T-helper 2 cell (primary cell): ENCODE measurements at places on chromosomes 3 and 15.

DNA sequence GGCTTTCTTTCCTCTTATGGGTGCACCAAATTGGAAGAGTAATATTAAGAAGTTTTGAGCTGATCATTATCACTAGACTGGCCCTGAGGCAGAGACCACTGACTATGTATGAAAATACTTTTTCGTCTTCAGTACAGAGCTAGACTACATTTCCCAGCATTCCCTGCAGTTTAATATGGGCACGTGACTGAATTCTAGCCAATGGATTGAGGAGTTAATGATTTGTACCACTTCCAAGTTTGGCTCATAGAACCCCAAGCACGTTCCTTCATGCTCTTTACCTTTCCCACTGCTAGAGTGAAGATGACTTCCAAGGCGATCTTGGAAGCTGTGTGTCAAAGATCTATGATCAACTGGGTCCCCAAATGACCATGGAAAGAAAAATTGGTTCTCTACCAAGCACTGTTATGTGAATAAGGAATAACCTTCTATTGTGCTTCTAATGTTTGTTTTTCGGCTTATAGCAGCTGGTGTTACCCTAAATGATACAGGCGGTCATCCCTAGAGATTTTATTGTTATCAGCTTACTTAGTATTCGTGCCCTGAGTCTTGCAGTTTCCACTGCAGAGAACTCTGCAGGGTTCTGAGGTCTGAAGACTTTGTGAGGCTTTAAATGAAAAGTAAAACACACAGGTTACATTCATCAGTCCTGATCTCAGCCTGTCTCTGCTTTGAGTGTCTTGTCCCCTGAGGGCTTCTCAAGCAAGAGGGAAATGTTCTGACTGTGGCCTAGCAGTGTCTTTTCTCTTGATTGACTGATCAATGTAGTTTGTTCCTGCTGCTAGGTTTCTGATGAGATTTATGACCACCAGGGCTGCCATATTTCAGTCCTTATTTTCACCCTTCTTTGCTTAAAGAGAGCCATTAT is 486.8 kb downstream of the PDCD6IP start:
- no peak for DNase-seq

GRCh38 chr3:89252016-89252415 is 144.6 kb downstream of the EPHA3 start:
- DNase-seq, result no peak

DNA sequence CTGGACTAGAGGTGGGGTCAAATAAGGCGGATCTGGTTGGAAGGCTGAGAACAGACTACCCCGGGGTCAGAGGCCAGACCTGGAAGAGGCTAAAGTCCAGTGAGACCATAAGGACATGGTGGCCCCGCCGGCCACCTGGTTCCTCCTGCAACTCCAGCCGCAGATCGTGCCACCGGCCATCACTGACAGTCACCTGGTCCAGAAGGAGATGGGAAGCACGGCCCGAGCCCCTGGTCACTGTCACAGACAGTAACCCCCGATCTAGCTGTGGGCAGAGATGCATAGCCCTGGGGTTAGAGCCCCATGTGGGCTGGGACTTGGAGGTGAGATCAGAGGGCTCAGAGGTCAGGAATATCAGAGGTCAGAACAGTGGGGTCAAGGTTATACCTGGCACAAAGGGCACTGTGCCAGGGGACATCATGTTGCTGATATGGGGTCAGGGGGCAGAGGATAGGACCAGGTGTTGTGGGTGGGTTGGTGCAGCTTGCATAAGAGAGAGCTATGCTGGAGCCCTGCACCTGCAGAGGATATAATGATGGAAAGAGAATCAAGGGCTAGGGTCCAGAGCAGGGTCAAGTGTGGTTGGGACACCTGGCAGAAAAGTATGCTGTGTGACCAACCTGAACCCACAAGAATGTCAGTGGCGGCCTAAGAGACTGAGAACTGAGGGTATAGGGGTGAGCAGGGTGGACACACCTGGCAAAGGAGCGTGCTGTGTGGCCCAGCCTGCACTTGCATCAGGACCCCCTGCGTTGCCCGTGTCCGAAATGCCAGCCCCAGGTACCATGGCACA is 9.6 kb downstream of the CELSR3 start:
- DNase-seq, result no peak

- no peak for DNase-seq
Measured at GRCh38 chr3:16382845-16383244, 117.8 kb downstream of the OXNAD1 start.

DNA sequence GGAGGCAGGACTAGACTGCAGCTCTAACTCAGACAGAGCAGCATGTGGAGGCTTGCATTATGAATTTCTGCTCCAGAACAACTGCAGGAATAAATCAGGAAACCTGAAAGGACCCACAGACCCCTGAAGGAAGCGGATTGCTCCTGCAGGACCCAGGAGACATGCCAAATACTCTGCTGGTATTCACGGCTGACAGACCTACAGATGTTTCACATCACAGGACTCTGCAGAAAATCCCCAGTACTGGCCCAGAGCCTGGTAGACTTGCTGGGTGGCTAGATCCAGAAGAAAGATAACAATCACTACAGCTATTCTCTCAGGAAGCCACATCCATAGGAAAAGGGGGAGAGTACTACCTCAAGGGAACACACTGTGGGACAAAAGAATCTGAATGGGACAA is 942.1 kb downstream of the AGBL1 start:
- DNase-seq, result no peak

DNA sequence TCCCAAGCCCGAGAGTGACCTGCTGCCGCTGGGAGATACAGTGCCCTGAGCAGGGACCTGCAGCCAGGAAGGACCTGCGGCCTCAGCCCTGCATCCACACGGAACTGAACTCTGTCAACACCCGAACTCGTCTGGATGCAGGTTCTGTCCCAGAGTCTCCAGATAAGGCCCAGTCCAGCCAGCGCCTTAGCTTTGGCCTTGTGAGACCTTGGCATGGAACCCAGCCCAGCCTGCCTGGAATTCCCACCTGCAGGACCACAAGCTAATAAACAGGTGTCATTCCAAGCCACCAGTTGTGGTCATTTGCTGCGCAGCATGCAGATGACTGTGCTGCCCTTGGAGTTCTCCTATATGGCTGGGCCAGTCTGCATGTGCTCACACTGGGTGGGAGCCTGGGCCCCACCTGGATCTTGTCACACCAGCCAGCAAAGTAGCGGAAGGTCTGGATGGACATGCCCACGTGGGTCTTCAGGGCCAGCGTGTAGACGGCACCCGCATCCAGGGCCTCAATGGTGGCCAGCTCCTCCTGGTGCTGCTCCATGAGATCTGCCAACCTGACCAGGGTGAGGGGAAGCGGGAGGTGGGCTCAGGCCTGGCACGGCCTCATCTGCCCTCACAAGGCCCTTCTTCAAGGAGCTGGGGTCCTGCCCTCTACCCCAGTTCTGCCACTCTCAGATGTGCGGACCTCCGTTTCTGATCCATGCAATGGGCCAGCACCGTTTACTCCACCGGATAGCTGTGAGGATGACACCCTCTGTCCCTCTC is 47.2 kb upstream of the SLC41A3 start:
- no peak for DNase-seq

DNA sequence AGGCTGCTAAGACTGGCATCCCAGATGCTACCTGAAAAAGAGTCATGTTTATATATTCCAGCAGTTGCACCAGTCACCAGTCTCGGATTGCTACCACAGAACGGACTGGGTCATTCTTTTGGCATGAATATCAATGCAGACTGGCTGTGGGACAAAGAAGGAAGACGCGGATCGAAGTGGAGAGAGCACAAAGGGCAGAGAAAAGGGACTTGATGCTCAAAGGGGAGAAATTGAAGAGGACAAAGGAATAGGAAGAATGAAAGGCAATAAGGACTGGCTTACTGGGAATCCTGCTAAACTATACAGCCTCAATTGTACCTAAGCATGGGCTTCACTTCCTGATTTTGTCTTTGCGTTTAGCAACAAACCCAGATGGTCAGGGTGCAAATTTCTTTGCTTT is 15.3 kb upstream of the DIS3L start:
- DNase-seq, result no peak

DNA sequence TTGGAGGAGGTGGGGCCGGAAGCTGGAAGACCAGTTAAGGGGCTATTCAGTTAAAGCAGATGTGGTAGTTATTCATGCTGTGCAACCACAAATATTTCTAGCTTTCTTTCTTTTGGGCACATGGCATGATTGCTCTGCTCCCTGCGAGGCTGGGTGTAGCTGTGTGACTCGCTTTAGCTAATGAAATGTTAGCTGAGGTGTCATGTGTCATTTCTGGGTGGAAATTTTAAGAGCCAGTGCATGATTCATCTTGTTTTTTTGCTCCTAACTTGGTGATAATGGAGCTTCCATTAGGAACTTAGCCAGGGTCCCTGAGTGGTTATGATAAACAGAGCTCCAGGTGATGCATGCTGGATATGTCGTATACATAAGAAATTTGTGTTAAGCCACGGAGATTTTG is 300.6 kb downstream of the SATB1 start:
- no peak for DNase-seq

GRCh38 chr15:84699538-84700191 is 16.3 kb downstream of the SEC11A start:
- DNase-seq, result no peak

DNA sequence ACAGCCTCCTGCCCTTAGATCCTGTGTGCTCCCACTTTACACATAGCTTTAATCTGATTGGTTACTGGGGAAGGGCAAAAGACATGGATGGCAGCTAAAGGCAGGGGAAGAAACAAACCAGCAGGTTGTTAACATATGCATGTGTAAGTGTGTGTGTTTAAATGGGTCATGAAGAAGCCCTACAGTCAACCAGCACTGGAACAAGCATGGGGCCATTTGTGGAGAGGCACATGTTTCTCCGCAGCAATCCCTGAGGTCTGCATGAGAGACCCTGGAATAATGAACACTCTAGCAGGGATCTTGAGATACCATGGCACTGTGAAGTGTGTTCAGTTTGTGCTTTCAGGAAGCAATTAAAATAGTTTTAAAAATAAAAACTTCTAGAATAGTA is 6.0 kb downstream of the KLF13 start:
- DNase-seq, result no peak

GRCh38 chr3:49775538-49775937 is 10.8 kb downstream of the IP6K1 start:
- no peak for DNase-seq
